Fibroblast of skin of scalp (primary cell): ENCODE measurements at places on chromosomes 7 and 10.

GRCh38 chr10:132793213-132793612 lies 7.3 kb upstream of the NKX6-2 start:
- no peak for DNase-seq

DNA sequence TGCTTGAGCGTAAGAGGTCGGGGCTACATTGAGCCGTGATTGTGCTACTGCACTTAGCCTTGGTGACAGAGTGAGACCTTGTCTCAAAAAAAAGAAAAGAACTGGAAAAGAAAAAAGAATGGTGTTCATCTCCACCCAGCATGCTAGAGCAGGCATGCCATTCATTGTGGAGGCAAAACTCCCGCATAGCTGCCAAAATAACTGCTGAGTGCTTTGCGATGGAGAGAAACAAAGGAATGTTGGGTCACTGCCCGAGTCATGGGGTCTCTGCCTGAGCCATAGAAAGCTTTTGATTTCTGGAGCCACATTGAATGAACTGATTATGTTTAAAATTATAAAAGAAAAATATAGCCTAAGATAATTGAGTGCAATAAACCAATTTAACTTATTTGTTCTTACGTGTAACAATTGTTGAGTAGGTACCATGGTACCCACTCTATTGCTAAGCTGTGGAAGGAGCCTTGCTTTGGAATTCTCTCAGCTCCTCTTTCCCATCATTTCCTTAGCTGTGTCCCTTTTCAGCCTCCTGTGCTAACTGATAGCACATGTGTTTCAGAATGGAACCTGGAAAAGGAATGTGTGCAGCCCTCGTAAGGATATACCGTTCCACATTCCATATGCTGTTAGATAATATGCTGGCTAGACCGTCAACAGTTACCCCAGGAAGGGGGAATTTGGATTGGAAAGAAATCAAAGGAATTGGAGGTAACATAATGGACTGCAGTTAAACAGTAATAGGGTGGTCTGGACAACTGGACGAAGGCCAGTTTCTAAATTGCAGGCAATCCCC lies 99.0 kb downstream of the KIAA1217 start:
- peak; percentile 74 for DNase-seq

DNA sequence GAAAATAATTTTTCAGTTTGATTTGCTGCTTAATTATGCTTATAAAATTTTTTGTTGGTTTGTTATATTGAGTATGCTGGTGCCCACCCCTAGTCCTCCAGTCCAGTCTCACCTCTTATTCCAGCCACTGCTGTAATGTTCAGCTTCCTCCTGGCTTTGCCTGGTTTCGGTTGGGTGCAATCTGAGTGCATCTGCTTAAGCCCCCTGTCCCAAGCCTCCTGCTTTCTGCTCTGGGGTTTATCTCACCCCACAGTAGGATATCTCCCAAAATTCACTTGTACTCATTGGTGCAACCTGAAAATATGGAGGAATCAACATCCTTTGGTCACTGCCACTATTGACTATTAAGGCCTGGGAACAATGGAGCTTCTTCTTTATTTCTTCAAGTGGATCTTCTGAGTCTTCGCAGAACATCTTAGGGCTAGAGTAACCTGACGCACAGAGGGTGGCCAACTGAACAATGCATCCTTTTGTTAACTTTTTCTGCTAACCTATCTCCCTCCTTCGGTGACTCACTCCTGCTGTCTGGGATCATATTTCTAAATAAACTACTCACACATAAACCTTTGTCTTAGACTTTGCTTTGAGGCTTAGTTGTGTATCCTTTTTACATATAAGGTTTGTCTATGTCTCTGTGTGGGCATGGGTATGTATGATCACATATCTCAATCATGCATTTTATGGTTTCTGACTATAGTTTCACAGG lies 19.1 kb upstream of the SOSTDC1 start:
- DNase-seq, result no peak

DNA sequence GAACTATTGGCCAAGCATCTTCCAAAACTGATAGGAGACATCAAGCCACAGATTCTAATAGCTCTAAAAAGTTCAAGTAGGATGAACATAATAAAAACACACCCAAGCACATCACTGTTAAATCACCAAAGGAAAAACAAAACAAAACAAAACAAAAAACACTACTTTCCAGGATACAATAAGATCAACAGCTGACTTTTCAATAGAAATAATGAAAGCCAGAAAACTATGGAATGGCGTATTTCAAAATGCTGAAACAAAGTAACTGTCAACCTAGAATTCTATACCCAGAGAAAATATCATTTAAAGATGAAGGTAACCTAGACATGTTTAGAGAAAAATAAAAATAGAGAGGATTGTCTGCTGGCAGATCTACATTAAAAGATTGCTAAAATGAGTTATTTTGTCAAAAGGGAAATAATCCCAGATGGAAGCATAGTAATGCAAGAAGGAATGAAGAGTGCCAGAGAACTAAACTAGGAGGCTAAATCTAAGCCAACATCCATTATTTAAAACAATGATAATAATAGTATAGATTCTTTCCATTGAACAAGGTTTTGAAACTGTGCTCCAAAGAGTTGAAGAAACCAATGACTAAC lies 13.9 kb downstream of the TUBAL3 start:
- no peak for DNase-seq

DNA sequence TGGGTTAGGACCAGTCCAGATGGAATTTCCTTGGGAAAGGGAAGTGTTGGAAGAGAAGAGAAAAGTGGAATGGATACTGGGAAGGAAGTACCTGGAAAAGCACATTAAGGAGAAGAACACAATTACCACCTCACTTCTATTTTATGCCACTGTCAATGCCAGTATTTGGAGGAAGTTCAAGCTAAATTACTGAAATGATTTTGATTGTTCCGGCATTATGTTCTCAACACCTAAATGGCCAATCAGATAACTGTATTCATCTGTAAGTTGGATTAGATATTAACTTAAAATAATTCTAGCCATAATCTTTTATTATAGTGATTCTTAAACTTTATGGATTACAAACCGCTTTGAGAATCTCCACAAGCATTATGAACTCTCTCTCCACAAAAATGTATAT lies 7.3 kb downstream of the NPVF start:
- DNase-seq, result no peak

- DNase-seq, result no peak
Measured at GRCh38 chr10:93415693-93416092, 66.4 kb downstream of the MYOF start.

DNA sequence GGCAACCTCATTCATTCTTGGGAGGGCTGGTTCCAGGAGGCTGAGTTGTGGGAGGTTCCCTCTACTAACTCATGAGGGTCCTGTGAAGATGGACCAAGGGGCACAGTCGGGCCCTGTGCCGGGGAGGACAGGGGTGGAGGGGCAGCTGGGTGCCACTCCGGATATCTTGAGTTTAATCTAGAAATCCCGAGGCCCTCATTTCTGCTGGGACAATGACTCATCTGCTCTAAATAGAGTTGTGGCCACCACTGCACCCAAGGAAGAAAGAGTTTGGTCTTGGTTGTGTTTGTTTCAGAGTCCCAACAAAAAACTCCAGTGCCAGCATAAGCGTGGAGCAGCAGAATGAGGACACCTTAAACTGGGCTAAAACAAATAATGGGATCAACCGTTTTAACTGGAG lies 82.4 kb downstream of the EBF3 start:
- no peak for DNase-seq

DNA sequence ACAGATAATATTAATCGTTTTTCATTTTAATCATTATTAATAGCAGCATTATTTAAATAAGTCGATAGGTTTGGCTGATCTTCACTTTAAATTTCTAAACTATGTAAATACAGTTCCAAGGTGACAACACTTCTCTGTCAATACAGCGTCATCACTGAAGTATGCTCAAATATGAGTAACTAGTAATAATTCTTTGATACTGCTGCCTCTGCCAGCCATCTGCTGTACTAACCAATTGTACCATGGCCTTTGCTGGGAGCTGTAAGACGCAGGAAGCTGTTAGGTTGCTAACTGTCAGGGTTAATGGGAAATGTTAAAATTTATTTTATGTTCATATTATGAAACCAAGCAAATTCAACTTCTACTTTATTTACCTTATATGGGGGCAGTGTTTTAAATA lies 1650.5 kb upstream of the LRRTM3 start:
- no peak for DNase-seq

DNA sequence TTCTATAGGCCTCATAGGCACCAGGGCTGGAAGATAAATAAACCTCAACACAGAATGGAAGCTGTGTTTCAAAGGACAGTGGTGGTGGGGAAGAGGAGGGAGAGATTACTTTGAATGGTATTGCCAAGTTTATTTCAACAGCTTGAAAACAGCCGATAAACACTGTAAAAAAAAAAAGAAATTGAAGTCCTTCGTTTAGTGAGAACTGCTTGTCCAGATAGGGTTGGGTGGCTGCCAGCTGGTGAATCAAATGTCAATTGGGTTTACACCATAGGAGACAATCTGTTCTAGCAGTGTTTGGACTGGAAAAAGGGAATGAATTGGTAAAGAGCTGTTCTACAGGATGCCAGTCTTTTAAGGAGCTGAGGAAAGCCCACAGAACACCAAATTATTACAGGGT lies 254.8 kb downstream of the PHF14 start:
- peak; percentile 31 for DNase-seq

- no peak for DNase-seq
Measured at GRCh38 chr7:102444961-102445673, 11.7 kb downstream of the ORAI2 start.

- no peak for DNase-seq
Measured at GRCh38 chr10:56346845-56347415, 14.1 kb downstream of the ZWINT start.
